ENCODE measurements at places on chromosomes 16 and 17.
A peak's percentile ranks its signal among the peaks of the same experiment; 100 is the strongest.

- no peak for DNase-seq
These were observed 2.6 kb downstream of the LGALS3BP start for GRCh38 chr17:78976907-78977680.

DNA sequence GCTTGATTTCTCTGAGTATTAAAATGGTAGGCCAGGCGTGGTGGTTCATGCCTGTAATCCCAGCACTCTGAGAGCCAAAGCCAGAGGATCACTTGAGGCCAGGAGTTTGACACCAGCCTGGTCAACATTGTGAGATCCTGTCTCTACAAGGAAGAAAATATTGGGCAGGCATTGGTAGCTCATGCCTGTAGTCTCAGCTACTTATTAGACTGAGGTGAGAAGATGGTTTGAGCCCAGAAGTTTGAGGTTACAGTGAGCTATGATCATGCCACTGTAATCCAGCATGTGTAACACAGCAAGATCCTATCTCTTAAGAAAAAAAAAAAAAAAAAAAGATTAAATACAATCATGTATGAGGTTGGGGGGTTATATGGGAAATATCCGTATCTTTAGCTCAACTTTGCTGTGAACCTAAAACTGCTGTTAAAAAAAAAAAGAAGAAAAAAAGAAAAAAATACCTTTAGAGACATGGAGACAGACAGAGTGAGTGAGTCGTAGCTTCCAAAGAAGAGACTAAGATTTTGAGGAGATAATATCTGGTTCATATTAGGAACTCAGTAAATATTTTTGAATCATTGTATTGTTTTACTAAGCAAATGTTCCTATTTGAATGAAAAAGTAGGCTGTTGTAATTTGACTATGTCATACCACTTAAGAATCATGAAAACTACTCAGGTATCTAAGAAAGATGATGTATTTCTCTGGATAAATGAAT lies 325.7 kb upstream of the TBX2 start:
- no peak for DNase-seq

GRCh38 chr17:2892305-2892971 lies 96.2 kb downstream of the RAP1GAP2 start:
- no peak for DNase-seq

DNA sequence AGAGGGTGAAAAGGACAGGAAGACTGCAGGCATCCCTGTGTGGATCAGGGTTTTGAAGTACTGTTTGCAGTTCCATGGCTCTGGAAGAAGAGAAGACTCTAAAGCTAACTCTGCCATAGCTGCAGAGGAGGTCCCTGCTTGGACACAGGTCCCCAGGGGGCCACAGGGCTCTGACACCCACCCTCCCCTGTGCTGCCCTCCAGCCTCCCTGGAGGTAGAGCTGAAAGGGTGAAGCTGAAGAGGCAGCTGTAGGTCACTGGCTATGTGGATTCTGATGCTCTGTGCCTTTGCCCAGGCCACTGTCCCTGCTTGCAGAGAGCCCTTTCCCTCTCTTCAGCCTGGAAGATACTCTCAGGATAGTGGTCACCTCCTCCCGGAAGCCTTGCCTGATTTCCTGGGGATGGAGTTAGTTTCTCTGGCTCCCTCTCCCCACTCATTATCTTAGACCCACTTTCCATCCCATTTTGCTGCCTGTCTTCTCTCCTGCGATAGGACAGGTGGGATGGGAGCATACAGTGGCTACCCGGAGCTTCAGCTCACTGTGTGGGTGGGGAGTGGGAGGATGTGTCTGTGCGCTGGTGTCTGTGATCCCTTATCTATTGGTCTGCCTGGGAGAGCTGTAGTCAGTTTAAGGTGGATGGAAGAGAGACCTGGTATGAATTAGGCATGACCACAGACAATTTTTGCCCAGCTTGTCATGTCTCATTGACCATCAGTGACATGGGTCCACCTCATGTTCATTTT lies 89.8 kb upstream of the TMEM97 start:
- DNase-seq, result no peak

GRCh38 chr16:63789603-63790002 lies 1332.3 kb downstream of the CDH11 start:
- DNase-seq, result no peak

- no peak for DNase-seq
These were observed 245.8 kb upstream of the CDH5 start for GRCh38 chr16:66120656-66121055.

DNA sequence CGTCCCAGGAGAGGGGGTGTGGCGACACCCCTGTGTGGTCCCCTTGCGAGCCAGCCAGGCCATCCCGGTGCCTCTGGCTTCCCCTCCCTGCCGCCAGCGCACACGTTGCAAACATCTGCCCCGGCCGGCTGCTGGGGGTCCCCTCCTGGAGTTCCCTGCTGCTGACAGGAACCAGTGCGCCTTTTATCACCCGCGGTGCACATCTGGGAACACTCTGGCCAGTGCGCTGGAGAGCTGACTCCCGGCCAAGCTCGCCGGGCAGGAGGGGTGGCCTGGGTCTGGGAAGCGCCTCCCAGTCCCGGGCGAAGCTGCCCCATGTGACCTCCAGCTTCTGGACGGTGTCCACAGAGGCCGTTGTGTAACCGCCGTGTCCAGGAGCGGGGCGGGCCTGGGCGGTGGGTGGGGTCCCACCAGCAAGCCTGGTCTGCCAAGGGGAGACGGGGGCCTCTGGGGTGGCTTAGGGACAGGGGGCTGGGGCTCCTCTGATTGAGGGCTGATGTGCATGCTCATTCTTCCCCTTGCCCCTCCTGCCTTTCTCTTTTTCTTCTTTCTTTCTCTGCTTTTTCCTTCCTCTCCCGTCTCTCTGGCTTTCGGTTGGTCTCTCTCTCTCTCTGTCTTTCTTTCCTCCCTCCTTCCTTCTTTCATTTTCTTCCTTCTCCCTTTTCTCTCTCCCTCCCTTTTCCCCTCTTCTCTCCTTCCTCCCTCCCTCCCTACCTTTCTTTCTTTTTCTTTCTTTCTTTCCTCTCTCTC lies 25.2 kb upstream of the CIBAR2 start:
- peak; percentile 97 for DNase-seq

GRCh38 chr16:30561089-30561816 lies 3.1 kb upstream of the ZNF764 start:
- DNase-seq, result peak; percentile 71

GRCh38 chr16:1102921-1103635 lies 7.0 kb upstream of the C1QTNF8 start:
- DNase-seq, result peak; percentile 62

- DNase-seq, result no peak
These were observed 19.7 kb downstream of the CYB5B start for GRCh38 chr16:69443927-69444631.

DNA sequence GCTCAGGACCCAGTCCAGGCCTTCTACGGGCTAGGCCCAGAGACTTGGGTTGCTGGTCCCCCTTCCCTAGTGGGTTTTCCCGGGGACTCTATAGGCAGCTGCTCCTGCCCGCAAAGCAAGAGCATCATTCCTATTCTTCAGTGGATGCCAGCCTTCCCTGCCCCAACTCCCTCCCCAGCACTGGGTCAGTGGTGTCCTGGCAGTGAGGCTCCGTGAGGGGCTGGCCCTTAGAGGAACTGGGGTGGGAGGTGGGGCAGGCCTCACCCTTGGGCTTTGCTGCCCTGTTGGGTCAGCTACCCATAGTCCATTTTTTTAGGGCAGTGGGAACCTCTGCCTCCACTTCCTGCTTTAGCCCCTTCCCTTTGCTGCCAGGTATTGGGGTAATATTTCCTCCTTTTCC lies 7.9 kb upstream of the PLEKHG4 start:
- DNase-seq, result no peak

DNA sequence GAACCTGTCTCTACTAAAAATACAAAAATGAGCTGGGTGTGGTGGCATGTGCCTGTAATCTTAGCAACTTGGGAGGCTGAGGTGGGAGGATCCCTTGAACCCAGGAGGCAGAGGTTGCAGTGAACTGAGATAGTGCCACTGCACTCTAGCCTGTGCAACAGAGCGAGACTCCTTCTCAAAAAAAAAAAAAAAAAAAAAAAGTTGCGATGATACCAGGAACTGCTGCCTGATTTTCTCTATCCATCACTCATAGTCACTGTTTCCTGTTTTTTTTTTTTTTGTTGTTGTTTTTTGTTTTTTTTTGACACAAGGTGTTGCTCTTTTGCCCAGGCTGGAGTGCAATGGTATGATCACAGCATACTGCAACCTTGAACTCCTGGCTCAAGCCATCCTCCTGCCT lies 59.2 kb downstream of the ABCC1 start:
- no peak for DNase-seq

- DNase-seq, result peak; percentile 59
These were observed 521 bp downstream of the ATMIN start for GRCh38 chr16:81035975-81036750.

GRCh38 chr17:15257258-15257788 lies 7.8 kb downstream of the PMP22 start:
- peak; percentile 81 for DNase-seq

- no peak for DNase-seq
These were observed 105.3 kb downstream of the VPS53 start for GRCh38 chr17:609232-609810.

DNA sequence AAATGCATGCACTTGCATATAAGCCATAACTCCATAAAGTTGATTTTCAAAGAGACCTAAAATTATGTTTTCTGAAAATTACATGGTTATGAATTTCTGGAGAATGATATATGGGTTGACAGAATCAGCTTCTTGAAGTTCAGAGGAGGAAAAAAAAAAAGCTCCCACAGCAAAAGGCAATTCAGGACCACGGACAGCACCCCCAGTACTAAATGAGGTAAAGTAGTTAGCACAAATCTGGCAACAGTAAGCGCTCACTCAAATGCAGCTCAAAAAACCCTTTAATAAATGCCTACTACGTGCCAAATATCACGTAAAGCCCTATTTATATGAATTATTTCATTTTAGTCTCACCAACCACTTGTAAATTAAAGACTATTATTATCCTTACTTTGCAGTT lies 135.2 kb downstream of the SHISA9 start:
- DNase-seq, result no peak

DNA sequence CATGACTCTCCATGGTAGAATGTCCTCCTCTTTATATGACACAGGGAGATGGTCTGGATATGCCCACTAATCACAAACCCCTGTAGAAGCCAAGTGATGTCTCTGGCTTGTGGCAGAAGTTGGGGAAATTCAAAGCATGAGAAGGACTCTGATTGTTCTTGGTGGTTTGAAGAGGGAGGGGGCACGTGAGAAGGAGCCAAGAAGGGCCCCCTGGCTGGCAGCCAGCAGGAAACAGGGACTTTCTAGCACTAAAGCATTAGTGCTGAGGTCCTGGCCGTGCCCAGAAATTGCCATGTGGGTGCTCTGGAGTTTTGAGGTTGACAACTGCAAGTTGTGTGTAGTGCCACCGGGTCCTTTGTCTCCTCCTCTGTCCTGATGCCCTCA lies 199.9 kb downstream of the LGALS9B start:
- DNase-seq, result no peak

- DNase-seq, result no peak
These were observed 5.7 kb downstream of the ADGRG1 start for GRCh38 chr16:57634171-57634570.

GRCh38 chr17:28725166-28725659 lies 820 bp downstream of the TLCD1 start:
- DNase-seq, result no peak

GRCh38 chr16:78118469-78119025 lies 19.1 kb downstream of the WWOX start:
- no peak for DNase-seq

DNA sequence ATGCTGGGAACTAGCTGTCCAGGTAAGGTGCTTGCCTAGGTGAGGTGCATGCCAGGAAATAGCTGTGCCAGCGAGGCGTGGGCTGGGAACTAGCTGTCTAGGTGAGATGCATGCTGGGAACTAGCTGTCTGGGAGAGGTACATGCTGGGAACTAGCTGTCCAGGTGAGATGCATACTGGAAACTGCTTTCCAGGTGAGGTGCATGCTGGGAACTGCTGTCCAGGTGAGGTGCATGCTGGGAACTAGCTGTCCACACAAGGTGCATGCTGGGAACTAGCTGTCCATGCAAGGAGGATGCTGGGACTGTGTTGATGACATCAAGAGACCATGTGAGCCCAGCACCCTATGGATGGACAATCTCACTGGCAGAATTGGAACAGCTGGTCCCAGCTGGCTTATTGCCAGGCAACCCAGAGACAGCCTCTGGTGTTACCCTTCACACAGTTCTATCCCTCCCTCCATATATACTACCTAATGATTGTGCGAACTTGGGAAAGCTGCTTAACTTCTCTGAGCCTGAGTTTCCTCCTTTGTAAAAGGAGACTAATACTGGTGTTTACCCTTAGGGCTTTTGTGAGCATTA lies 479.9 kb upstream of the RBFOX1 start:
- DNase-seq, result no peak

GRCh38 chr16:11129378-11129781 lies 126.6 kb downstream of the SOCS1 start:
- no peak for DNase-seq

- DNase-seq, result no peak
These were observed 65.1 kb downstream of the NOG start for GRCh38 chr17:56658648-56659047.

DNA sequence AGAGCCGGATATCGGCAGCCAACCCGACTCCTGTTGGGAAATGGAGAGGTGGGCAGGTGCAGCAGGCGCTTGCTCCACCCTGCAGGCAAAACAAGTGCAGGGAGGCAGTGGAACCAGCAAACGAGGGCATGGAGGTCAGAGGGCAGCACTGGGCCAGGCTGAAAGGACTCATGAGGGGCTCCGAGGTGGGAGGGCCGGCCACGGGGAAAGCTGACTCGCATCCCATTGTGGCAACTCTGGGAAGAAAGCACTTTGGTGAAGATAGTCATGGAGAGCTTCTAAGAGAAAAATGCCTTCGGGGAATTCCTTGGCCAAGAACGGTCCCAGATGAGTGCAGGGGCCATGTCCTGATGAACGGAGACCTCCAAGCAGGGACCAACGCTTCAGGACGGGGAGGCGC lies 4.4 kb downstream of the CYBC1 start:
- DNase-seq, result no peak

DNA sequence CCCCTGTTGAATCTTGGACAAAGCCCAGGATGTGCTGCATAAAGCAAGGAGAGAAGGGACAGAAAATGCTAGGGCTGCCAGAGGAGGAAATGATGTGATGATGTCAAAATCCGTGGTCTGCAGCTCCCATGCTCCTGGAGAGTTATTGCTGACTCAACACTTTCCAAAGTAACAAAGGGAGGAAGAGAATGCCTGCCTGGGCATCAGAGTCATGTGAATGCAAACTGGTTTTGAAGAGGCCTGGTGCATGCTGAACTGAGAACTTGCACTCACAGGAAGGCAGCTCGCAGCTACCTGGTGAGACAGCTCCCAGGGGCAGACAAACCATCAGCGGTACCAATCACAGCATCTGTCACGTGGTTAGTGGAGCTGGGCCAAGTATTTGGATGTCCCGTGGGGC lies 2.8 kb downstream of the MARVELD3 start:
- no peak for DNase-seq

- DNase-seq, result no peak
These were observed 2409.2 kb downstream of the TP53TG3F start for GRCh38 chr16:35868630-35869029.

DNA sequence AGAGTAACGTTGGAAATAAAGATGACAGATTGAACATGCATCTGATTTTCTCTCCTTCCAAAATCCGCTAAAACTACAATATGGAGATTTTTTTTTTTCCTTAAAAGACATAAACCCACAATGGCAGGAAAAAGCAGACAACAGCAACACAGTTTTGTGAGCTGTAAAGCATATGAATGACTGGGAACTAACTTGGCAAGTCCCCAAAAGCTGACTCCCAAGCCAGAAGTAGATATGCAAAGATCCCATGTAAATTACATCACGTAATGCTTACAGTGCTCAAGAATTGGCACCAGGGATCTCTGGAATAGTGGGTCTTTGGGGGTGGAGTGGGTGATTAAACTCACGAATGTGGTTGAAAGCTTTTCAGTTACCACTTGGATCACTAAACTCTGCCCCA lies 106.6 kb downstream of the ELAC2 start:
- DNase-seq, result no peak

- DNase-seq, result peak; percentile 74
These were observed 6.8 kb upstream of the TBC1D3B start for GRCh38 chr17:36183001-36183971.

Measured in left lobe of liver (tissue), 2 donors.